COLO829 (cell line): ENCODE measurements at places on chromosomes 5 and 9.

DNA sequence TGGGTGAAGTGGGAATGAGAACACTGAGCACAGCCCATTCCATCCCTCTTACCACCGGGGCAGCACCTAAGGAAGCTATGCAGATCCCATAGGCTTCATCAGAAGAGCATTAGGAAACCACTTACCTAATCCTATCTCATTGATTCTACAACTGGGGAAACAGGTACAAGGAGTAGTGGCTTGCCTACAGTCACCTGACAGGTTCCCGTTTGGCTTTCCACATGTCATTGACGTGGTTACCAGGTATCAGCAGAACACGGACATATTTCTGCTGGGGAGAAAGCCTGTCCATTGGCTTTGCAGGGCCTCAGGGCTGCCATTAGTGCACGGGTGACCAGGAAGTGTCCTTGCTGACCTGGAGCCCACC lies 11.3 kb downstream of the AFAP1L1 start:
- DNase-seq = no peak

DNA sequence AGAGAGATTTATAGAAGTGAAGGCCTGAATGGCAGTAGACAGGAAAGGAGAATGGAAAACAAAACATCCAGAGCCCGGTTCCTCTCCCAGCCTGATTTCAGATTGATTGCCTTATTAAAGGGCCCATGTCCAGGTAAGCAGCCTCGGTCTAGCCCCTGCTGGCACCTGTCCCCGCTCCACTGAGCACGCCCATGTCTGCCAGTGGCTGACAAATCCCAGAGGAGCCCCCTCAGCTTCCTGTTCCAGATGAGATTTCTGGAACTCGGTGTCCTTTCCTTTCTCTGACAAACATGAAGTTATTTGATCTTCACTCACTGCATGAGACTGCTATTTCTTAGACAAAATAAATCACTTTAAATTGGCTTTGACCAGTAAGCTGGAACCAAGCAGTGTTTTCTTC lies 187.0 kb upstream of the ADCY2 start:
- no peak for DNase-seq

- DNase-seq = peak; percentile 7
Observed at GRCh38 chr9:102428305-102428704, 566.8 kb upstream of the CYLC2 start.

GRCh38 chr5:171667341-171668096 lies 118.1 kb upstream of the SMIM23 start:
- DNase-seq = no peak

DNA sequence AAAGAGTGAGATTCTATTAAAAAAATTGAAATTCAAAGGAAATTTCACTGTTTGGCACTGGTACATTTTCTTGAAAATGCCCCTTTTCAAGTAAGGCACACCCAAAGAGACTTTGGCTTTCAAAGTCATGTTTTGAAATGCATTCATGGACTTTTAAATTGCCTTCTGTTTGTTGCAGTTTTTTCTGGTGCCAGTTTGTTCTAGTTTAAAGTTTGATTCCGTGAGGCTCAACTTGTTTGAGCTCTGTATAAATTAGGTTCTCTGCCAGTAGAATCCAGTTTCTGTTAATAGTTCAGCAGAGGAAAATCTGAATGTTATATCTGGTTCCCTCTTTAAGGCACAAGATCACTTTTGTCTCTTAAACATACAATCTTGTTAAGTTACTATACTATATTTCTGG lies 16.4 kb downstream of the ATP6V0E1 start:
- DNase-seq = no peak
